ENCODE measurements at places on chromosomes 6 and 20.

- no peak for DNase-seq
Observed at GRCh38 chr6:18317850-18318249, 53.5 kb upstream of the DEK start.

DNA sequence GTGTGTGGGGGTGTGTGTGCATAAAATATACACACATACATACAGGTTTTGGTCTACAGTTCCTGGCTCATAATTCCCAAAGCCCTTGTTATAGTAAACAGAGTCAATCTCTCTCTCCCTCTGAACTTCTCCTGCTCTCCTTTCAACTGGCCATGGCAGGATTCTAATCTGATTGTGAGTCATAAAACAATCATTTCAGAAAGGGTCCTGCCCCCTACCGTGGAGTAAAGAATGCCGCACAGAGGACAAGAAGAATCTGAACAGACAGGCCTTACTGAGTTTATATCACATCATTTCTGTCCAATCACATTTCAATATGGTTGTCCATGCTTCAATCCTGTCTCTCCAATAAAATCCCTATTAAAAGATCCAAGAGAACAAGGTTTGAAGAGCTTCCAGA is 416.9 kb downstream of the FRK start:
- DNase-seq = no peak

DNA sequence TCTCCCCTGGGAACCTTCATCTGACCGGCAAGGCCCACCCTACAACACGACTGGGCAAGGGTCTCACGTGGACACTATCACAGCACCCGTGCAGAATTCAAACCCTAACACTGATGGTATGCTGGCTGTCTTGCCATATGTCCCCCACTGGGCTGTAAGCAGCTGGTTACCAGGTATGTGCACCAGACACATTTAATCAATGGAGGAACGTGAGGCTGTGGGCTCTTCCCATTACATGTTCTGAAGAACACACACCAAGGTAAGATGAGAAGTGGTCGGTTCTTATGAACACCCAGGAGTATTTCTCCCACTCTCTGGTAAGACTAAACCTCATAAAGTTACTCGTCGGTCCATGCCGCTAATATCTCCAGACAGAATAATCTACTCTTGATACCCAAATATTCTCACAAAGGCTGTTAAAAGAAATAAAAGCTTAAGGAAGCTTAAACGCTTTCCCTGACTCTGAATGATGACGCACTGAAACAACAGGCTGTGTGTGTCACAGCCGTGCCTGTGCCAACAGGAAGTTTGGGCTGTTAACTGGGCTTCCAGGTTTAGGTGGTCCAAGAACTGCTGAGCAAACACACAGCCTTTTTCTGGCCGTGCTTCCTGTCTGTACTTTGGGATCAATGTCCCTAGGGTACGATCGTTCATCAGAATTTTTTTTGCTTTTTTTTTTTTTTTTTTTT is 75.3 kb downstream of the SLC23A2 start:
- DNase-seq = peak; percentile 93

DNA sequence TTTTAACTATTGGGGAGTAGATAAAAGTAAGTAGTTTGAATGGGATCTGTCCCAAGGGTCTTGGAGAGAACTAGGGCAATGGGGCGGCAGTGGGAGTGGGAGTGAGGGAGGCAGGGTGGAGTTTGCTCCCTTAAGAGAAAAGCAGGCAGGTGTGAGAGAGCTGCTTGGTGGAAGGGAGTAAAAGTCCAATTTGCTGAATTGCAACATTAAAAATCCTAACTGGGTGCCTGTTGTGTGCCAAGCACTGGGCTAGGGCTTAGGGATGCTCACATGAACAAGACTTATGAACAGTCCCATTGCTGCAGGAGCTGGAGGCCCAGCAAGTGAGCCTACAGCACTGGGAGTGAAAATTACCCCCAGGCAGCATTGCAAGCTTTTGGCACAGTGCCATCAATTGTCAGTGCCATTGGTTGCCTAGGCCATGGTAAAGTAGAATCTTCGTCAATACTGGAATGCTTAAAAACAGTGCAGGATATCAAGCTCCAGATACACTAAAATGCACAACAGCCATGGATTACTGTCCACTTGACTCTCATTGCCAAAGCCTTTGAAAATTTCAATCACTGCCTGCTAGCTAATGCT is 277.7 kb upstream of the JARID2 start:
- no peak for DNase-seq

DNA sequence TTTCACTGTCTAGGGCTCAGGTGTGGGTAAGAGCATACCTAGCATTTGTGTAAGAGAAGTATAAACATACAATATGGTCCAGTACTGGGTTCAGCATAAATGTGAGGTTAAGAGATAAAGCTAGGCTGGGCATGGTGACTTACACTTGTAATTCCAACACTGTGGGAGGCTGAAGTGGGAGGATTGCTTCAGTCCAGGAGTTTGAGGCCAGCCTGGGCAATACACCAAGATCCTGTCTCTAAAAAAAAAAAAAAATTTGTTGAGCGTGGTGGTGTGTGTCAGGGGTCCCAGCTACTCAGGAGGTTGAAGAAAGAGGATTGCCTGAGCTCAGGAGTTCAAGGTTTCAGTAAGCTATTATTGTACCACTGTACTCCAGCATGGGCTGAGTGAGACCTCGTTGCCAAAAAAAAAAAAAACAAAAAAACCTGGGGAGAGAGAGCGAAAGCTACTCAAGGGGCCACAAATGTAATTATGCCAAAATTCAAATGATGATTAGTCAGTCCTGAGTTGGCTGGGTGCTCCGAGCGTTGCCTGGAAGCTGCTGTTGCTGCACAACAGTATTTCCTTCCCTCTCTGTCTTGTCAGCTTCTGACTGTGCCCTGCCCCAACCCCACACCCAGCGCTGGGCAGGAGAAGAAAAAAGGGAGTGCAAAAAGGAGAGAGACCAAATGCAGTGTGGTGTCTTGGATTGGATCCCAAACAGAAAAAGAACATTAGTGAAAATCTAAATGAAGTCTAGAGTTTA is 24.0 kb downstream of the CMTR1 start:
- DNase-seq = peak; percentile 85

GRCh38 chr6:161188547-161189465 is 85.1 kb downstream of the AGPAT4 start:
- DNase-seq = no peak

All from posterior vena cava (tissue), 2 donors.